Thoracic aorta (tissue), 2 donors: ENCODE measurements at places on chromosomes 11 and 22.

- H3K27ac ChIP-seq: no peak overlapping the region
- peaks cover 9% of the 10 kb centered on the region for H3K4me1 ChIP-seq
- DNase-seq: no peak
- H3K27me3 ChIP-seq: no peaks in the 10 kb centered on the region
Observed at GRCh38 chr22:49674479-49675050, 153.1 kb downstream of the BRD1 start.

- H3K36me3 ChIP-seq: no peaks in the 10 kb centered on the region
- DNase-seq: no peak
- peak overlapping the region; percentile 21 for H3K27ac ChIP-seq
- peak overlapping the region; percentile 8 for H3K4me3 ChIP-seq
- no peaks in the 10 kb centered on the region for H3K27me3 ChIP-seq
Observed at GRCh38 chr22:48537343-48537680, 1290.4 kb downstream of the BRD1 start.

GRCh38 chr11:2207773-2208621 is 36.4 kb upstream of the TH start:
- no peak for DNase-seq
- no peaks in the 10 kb centered on the region for H3K27me3 ChIP-seq
- H3K4me3 ChIP-seq: no peak overlapping the region
- H3K36me3 ChIP-seq: no peaks in the 10 kb centered on the region

GRCh38 chr22:48867891-48868290 is 959.8 kb downstream of the BRD1 start:
- no peak overlapping the region for H3K4me3 ChIP-seq
- DNase-seq: no peak
- no peak overlapping the region for H3K27ac ChIP-seq

- H3K36me3 ChIP-seq: peaks cover 26% of the 10 kb centered on the region
- H3K27me3 ChIP-seq: no peaks in the 10 kb centered on the region
- no peak overlapping the region for H3K27ac ChIP-seq
- H3K4me1 ChIP-seq: no peaks in the 10 kb centered on the region
Observed at GRCh38 chr11:69662806-69663205, 12.3 kb downstream of the LTO1 start.
